ENCODE measurements at places on chromosomes 6 and 20.

- DNase-seq = no peak
Measured at GRCh38 chr6:109743739-109744138, 52.6 kb downstream of the FIG4 start.

DNA sequence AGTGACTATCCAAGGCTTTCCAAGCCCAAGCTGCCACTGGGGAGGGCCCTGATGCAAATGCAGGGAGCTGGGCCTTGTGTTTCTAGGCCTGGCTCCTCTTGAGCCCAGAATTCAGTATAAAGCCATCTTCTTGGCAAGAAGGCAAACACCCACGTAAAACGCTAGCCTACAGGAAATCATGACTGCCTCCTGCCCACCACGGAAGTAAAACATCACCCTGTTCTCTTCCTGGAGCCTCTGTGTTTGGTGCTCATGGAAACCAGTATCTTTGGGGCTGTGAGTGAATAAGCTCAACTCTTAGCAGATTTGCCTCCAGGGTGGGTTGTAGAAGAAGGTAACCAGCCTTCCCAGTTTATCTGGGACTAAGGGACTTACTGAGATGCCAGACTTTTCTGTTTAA lies 271.0 kb downstream of the ZNF217 start:
- no peak for DNase-seq

GRCh38 chr6:21501021-21501354 lies 92.6 kb upstream of the SOX4 start:
- peak; percentile 59 for DNase-seq

DNA sequence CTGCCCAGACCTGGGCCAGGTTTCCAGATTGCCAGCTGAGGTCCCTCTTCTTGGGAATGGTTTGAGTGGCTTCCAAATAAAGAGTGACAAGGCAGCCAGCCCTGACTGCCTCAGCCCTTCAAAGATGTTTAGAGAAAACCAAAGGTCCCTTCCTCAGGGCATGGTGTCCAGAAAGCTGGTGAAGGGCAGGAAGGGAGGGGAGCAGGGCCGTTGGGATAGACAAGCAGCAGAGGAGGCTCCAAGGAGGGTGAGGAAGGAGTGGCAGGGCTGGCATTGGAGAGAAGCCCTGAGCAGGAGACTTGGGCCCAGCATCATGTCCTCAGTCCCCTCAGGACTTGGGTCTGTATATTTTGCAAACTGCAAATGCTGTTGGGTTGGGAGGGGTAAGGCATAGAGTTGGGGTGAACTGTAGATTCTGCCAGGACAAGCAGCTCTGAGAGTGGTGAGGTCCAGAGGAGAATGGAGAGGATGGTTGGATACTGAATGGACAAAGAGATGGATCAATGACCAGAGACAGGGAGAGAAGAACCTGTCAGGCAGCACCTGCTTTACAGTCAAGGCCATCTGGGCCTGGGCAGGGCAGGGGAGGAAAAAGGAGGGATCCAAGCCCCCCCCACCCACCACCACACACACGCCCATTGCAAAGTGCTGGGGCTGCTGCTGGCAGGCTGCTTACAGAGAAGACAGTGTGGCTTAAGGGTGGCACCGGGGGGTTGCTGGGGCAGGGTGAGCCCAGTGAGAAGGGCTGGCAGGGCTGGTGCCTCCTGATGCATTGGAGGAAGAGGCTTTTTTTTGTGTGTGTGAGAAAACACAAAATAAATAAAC lies 5.5 kb upstream of the DSN1 start:
- no peak for DNase-seq

DNA sequence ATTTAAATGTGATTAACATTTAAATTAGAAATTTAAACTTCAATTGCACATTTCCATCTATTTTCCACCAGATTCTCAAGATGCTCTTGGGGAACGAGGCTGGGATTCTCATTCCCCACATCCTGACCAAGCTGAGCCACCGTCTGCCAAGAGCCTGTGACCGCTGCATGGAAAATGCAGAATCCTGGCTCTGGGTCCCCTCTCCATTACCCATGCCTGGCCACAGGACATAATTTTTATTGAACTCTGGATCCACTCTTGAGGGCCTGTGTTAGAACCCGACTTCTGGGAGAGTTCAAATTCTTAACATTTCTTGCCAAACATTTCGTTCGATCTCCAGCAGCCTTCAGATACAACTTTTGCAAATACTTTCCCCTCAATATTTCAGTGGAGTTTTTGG lies 201.6 kb upstream of the SNX9 start:
- DNase-seq = no peak

DNA sequence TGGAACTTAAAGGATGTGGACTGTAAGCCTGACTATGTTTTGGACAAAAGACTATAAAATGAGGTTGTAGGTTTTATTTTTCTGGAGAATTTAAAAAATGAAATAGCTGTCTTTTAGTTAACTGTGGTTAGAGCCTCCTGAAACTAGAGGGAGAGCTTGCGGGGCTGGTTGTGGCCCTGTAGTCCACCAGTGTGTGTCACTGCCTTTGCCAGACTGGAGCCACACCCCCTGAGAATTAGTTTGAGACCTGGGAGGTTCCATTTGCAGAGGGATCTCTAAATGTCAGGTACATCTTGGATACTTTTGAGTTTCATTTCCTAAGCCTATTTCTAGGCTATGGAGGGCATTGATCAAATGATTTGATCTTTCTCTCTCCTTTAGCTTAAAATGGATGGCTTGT lies 20.8 kb downstream of the ZC2HC1B start:
- no peak for DNase-seq

DNA sequence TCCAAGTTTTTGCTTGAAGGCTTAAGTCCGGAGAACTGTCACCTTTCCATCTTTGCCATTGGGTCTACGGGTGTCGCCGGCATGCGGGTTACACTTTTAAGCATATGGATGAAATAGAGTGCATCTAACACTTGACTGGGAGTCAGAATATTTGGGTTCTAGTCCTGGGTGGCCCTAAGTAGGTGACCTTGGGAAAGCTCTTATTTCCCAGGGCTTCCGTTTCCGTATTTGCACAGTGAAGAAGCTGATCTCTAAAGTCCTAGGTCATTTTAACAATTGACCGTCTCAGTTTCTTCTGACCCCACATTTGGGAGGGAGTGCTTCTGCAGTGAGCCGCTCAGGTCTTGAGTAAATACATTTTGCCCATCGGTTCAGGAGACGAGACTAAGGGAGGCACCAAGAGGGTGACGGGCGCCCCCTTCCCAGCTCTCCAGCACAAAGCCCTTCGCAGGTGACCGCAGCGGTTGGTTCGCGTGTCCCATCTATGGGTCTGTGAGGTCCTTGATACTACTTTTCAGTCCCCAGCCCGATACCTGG lies 651 bp upstream of the BLTP3A start:
- DNase-seq = peak; percentile 74

- DNase-seq = no peak
Measured at GRCh38 chr6:170555305-170555704, 1.1 kb downstream of the TBP start.

GRCh38 chr20:53578492-53579222 lies 15.0 kb downstream of the ZNF217 start:
- DNase-seq = peak; percentile 53

- DNase-seq = peak; percentile 66
Measured at GRCh38 chr6:13813621-13814175, 659 bp downstream of the MCUR1 start.

DNA sequence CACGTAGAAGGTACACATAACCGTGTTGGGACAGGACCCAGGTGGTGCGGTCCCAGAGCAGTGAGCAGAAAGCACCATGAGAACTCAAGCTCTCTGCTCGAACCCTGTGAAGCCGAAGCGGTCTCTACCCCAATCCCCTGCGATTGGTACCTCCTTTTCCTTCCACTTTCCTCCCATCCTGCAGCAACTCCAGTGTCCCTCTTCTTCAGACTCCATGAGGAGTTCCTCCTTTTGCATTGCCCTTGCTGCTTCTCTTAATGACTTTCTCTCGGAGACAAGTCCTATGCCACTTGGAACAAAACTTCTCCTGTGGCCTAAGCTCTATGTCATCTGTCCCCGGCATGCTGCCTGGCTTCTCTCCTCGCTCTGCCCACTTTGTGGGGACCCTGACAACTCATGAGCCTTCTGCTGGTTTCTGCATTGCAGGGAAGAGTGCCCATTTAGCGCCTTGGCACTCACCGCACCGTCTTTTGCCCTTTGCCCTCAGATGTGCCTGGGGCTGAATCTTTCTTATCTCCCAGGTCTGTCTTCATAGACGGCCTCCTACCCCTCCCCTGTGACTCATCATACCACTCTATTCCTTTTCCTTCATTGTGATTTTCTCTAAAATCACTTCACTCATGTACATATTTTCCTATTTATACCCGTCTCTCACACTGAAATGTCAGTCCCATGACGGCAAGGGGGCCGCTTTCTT lies 9.2 kb upstream of the ZNF831 start:
- DNase-seq = no peak

DNA sequence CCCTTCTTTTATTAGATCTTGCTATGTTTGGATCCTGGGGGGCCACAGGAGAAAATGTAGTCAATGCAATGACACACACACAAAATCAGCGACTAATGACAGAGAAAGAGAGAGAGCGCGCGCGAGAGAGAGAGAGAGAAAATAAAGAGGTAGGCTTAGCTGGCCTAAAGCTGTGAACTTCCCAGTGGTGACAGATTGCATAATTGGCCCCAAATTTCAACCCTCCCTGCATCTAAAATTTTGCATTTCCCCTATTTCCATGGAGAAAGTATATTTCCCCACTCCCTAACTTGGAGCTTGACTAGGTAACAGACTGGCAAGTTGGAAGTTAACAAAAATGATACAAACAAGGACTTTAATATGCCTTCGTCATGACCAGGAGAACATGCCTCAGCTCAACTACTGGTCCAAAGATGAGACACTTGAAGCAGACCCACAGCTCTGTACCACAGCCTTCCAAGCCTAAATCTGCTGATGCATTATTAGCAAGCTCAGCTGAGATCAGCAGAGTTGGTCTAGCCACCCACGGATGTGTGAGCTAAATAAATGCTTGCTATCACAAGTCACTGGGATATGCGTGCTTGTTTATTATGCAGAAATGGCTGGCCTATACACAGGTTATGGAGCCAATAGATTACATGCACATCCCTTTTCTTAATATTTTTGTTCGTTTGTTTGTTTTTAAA lies 118.1 kb upstream of the PRDM1 start:
- DNase-seq = no peak

DNA sequence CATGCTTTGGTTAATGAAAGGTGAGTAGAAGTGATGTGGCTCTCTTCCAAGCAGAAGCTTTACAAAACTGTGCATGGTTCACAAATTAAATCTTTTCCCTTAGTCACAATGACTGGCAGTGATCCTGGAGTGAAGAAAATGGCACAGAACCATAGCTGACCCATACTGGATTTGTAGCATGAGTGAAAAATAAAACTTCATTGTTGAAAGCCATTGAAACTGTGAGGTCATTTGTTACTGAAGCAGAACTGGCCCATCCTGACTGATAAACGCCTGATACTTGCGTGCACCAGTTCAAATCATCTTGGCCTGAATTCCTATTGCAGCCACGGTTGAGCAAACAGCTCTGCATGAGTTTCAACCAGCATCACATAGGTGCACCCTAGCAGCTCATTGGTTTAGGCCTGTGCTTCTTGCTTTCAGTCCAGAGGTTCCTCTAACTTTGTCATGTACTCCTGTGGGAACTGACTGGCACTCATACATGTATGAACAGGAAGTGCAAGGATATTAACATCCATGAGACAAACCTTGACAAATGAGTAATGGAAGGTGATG lies 40.5 kb downstream of the SAMD5 start:
- DNase-seq = no peak
